Left ventricle myocardium inferior (tissue), 1 donor: ENCODE measurements at places on chromosomes 4 and X. TPM values are rescaled to one million over a fixed set of nuclear protein-coding genes. Genes with fewer than 3 reads are reported as not detected.

Gene POU3F4
- total RNA-seq: not detected

Gene MTMR8
- total RNA-seq: 0.44 TPM

Gene TLR10
- not detected for total RNA-seq

Gene ADGRL3
- 6.1 TPM for total RNA-seq

Gene PIR
- 13.0 TPM for total RNA-seq

Gene SSX3
- total RNA-seq: not detected

Gene LDB2
- total RNA-seq: 29.6 TPM

Gene DMP1
- total RNA-seq: not detected

Gene DUX4
- not detected for total RNA-seq

Gene NPNT
- total RNA-seq: 2.9 TPM

Gene FAM156B
- 5.9 TPM for total RNA-seq

Gene EPGN
- total RNA-seq: not detected

Gene FGFR3
- total RNA-seq: 3.5 TPM

Gene CD38
- 1.5 TPM for total RNA-seq

Gene EIF2S3
- 71.0 TPM for total RNA-seq

Gene ASB12
- 4.3 TPM for total RNA-seq

Gene ARMCX5
- total RNA-seq: 4.0 TPM

Gene STAP1
- total RNA-seq: not detected

Gene PLP1
- 7.0 TPM for total RNA-seq

Gene GAGE2A
- total RNA-seq: not detected

Gene MCTS1
- 32.6 TPM for total RNA-seq
